ENCODE measurements at places on chromosomes 12 and 14. TPM values are rescaled to one million over a fixed set of nuclear protein-coding genes. Genes with fewer than 3 reads are reported as not detected.

- no peaks in the 10 kb centered on the region for H3K36me3 ChIP-seq
- DNase-seq: no peak
- no peak overlapping the region for H3K4me3 ChIP-seq
- no peak overlapping the region for H3K27ac ChIP-seq
- no peaks in the 10 kb centered on the region for H3K27me3 ChIP-seq
- no peaks in the 10 kb centered on the region for H3K4me1 ChIP-seq
These were observed 159.0 kb downstream of the KICS2 start for GRCh38 chr12:64063121-64063520.

GRCh38 chr12:66774929-66775328 is 96.1 kb upstream of the GRIP1 start:
- no peak overlapping the region for H3K4me3 ChIP-seq
- no peaks in the 10 kb centered on the region for H3K4me1 ChIP-seq
- DNase-seq: no peak
- H3K36me3 ChIP-seq: no peaks in the 10 kb centered on the region
- no peak overlapping the region for H3K27ac ChIP-seq

DNA sequence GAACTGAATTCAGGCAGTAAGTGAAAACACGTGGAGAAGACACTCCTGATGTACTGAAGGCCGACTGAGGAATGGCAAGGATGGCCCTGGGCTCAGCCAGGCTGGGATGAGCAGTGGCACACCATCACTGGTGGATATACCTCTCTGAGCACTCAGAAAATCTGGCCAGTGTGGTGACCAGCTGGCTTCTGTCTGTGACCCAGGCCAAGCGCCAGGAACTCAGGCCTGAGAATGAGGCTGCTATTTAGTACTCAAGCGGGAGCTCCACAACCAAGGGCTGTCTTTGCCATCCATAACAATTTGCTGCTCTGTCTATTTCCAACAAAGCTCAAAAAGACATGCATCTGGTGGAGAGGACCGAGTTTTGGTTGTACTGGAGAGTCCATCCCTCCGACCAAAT is 586.3 kb downstream of the BCL11B start:
- H3K27me3 ChIP-seq: no peaks in the 10 kb centered on the region
- H3K4me3 ChIP-seq: no peak overlapping the region

GRCh38 chr12:74896186-74896585 is 313.5 kb downstream of the KCNC2 start:
- DNase-seq: no peak
- H3K4me3 ChIP-seq: no peak overlapping the region
- H3K27ac ChIP-seq: no peak overlapping the region
- H3K27me3 ChIP-seq: no peaks in the 10 kb centered on the region

DNA sequence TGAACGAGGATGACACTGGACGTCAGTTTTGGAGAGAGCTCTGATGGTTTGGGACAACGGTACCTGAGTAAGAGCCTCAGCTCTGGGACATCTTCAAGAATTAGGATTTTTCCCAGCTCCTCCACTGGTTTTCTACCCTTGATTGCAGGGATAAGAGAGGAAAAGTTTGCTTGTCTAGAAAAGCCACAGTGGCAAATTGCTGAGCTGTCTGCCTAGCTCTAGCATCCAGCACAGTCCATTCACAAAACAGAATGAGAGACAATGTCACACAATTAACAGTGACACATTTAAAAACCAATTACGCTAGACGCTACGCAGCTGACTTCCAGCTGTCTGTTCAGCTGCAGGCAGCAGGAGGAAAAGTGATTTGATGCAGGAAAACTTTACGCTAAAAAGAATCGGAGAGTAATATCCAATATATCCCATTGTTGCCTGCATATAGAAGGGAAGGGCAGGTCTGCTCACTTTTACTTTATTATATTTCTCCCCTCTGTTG is 168.1 kb upstream of the PRICKLE1 start:
- H3K27me3 ChIP-seq: no peaks in the 10 kb centered on the region
- no peaks in the 10 kb centered on the region for H3K4me1 ChIP-seq
- DNase-seq: no peak
- no peak overlapping the region for H3K4me3 ChIP-seq
- no peak overlapping the region for H3K27ac ChIP-seq
- H3K36me3 ChIP-seq: no peaks in the 10 kb centered on the region

- H3K36me3 ChIP-seq: no peaks in the 10 kb centered on the region
- H3K27ac ChIP-seq: peak overlapping the region; percentile 99
- H3K27me3 ChIP-seq: no peaks in the 10 kb centered on the region
- H3K4me1 ChIP-seq: peaks cover 88% of the 10 kb centered on the region
These were observed 259.3 kb upstream of the BTG1 start for GRCh38 chr12:92404921-92405320.

GRCh38 chr12:7058163-7058845 is 2.2 kb upstream of the C1S start:
- no peak overlapping the region for H3K4me3 ChIP-seq
- no peak for DNase-seq
- no peaks in the 10 kb centered on the region for H3K36me3 ChIP-seq
- peaks cover 60% of the 10 kb centered on the region for H3K27me3 ChIP-seq
- no peak overlapping the region for H3K27ac ChIP-seq

TUNAR gene
- polyA plus RNA-seq: 4.0 TPM

GRCh38 chr12:21751517-21751916 is 23.0 kb downstream of the KCNJ8 start:
- no peaks in the 10 kb centered on the region for H3K4me1 ChIP-seq
- no peak overlapping the region for H3K27ac ChIP-seq
- DNase-seq: no peak
- no peak overlapping the region for H3K4me3 ChIP-seq
- H3K36me3 ChIP-seq: no peaks in the 10 kb centered on the region

DNA sequence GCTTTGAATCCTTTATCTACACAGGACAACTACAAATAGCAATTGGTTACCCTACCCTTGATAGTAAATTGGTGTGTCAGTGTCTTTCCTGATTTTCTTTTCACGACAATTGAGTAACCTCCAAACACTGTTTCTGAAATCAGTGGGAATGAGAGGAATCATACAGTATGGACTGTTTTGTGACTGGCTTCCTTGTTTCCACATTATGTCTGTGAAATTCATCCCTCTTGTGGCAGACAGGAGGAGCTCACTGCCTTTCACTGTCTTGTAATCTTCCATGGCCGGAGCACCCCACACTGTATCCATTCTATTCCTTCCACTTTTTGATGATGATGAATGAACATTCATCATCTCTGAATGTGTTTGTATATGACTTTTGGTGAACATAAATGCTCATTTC is 164.0 kb upstream of the PZP start:
- H3K36me3 ChIP-seq: no peaks in the 10 kb centered on the region
- H3K27me3 ChIP-seq: no peaks in the 10 kb centered on the region
- no peak overlapping the region for H3K4me3 ChIP-seq
- H3K27ac ChIP-seq: peak overlapping the region; percentile 22
- H3K4me1 ChIP-seq: no peaks in the 10 kb centered on the region
- DNase-seq: no peak

PLEKHD1 gene
- polyA plus RNA-seq: 0.07 TPM

GRCh38 chr12:93848523-93849101 is 171.4 kb downstream of the CRADD start:
- H3K27ac ChIP-seq: peak overlapping the region; percentile 46
- no peaks in the 10 kb centered on the region for H3K27me3 ChIP-seq
- peak overlapping the region; percentile 66 for H3K4me3 ChIP-seq
- H3K36me3 ChIP-seq: peaks cover 10% of the 10 kb centered on the region
- H3K4me1 ChIP-seq: peaks cover 24% of the 10 kb centered on the region
- DNase-seq: peak; percentile 0

TMEM132C gene
- not detected for polyA plus RNA-seq

GRCh38 chr14:71588576-71589215 is 343.5 kb upstream of the RGS6 start:
- H3K27me3 ChIP-seq: no peaks in the 10 kb centered on the region
- no peak overlapping the region for H3K27ac ChIP-seq
- peaks cover 31% of the 10 kb centered on the region for H3K4me1 ChIP-seq
- H3K4me3 ChIP-seq: no peak overlapping the region
- peaks cover 21% of the 10 kb centered on the region for H3K36me3 ChIP-seq
- no peak for DNase-seq

KRT1 gene
- not detected for polyA plus RNA-seq

CPNE6 gene
- polyA plus RNA-seq: not detected

- H3K4me3 ChIP-seq: peak overlapping the region; percentile 96
- no peaks in the 10 kb centered on the region for H3K27me3 ChIP-seq
- DNase-seq: no peak
- H3K27ac ChIP-seq: peak overlapping the region; percentile 99
- H3K36me3 ChIP-seq: peaks cover 4% of the 10 kb centered on the region
These were observed 1.4 kb downstream of the SYNE3 start for GRCh38 chr14:95515080-95515489.

DNA sequence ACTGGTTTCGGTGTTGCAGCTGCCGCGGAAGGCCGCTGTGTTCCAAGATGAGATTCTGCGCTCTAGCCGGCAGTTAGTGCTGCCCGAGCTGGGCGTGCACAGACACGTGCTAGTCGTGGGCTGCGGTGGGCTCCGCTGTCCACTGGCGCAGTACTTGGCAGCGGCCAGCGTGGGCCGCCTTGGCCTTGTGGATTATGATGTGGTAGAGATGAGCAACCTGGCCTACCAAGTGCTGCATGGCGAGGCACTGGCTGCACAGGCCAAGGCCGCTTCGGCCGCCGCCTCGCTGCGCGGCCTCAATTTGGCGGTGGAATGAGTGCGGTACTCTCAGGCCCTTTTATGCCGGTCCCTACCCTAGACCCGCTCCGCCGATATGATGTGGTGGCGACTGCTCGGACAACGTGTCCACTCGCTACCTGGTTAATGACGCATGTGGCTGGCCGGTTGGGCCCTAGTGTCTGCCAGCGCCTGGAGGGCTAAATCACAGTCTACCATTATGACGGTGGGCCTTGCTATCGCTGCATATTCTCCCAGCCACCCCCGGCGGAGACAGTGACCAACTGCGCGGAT is 102.2 kb downstream of the SNAPC1 start:
- no peaks in the 10 kb centered on the region for H3K36me3 ChIP-seq
- no peak overlapping the region for H3K27ac ChIP-seq
- H3K4me3 ChIP-seq: no peak overlapping the region
- H3K4me1 ChIP-seq: peaks cover 11% of the 10 kb centered on the region
- no peak for DNase-seq

GRCh38 chr14:52563120-52563519 is 10.5 kb downstream of the GPR137C start:
- H3K27ac ChIP-seq: no peak overlapping the region
- peaks cover 7% of the 10 kb centered on the region for H3K36me3 ChIP-seq
- no peaks in the 10 kb centered on the region for H3K4me1 ChIP-seq
- H3K27me3 ChIP-seq: no peaks in the 10 kb centered on the region
- DNase-seq: no peak

Data from naive B cell (primary cell).